ENCODE measurements at places on chromosomes 2 and 18. TPM values are rescaled to one million over a fixed set of nuclear protein-coding genes. Genes with fewer than 3 reads are reported as not detected.

GRCh38 chr2:205679410-205680009 lies 2.8 kb upstream of the NRP2 start:
- H3K27me3 ChIP-seq: peaks cover 29% of the 10 kb centered on the region
- no peak overlapping the region for H3K27ac ChIP-seq
- no peak for DNase-seq
- H3K4me3 ChIP-seq: no peak overlapping the region
- H3K4me1 ChIP-seq: peaks cover 43% of the 10 kb centered on the region
- H3K36me3 ChIP-seq: peaks cover 7% of the 10 kb centered on the region

DNA sequence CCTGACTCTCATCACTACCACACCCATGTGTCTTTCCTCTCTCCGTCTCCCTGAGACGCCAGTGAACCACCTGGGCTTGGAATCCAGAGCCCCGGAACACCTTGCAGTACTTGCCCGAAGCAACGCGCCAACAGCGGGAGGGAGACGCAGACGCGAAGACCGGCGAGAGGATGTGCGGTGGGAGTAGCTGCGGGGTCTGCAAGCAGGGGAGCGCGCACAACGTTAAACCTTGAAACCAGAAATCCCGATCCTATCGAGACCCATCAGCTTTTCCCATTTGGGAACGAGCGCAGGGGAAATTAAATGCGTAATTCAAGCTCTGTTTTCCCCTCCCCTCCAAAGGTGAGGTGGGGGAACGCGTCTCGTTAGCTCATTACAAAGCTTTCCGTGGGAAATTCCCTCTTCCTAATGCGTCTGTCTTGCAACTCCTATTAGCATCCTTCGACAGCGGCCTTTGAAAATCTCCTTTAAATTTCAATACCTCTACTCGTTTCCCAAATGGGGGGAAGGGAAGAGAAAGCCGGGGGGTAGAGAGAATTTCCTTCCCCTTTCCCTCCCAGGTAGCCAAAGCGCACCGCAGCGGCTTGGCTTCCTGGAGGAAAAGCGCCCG lies 421 bp upstream of the CNTNAP5 start:
- peaks cover 16% of the 10 kb centered on the region for H3K27me3 ChIP-seq
- no peaks in the 10 kb centered on the region for H3K36me3 ChIP-seq
- H3K27ac ChIP-seq: no peak overlapping the region
- DNase-seq: no peak
- H3K4me1 ChIP-seq: no peaks in the 10 kb centered on the region
- no peak overlapping the region for H3K4me3 ChIP-seq

GRCh38 chr2:62660582-62661262 lies 44.8 kb upstream of the EHBP1 start:
- no peaks in the 10 kb centered on the region for H3K4me1 ChIP-seq
- H3K27me3 ChIP-seq: peaks cover 7% of the 10 kb centered on the region
- no peak for DNase-seq
- no peak overlapping the region for H3K4me3 ChIP-seq
- no peak overlapping the region for H3K27ac ChIP-seq

GRCh38 chr2:210198326-210198725 lies 26.9 kb downstream of the ACADL start:
- H3K4me1 ChIP-seq: peaks cover 3% of the 10 kb centered on the region
- H3K27me3 ChIP-seq: peaks cover 9% of the 10 kb centered on the region
- no peak overlapping the region for H3K4me3 ChIP-seq
- no peaks in the 10 kb centered on the region for H3K36me3 ChIP-seq
- DNase-seq: no peak

Gene SPP2
- total RNA-seq: not detected

DNA sequence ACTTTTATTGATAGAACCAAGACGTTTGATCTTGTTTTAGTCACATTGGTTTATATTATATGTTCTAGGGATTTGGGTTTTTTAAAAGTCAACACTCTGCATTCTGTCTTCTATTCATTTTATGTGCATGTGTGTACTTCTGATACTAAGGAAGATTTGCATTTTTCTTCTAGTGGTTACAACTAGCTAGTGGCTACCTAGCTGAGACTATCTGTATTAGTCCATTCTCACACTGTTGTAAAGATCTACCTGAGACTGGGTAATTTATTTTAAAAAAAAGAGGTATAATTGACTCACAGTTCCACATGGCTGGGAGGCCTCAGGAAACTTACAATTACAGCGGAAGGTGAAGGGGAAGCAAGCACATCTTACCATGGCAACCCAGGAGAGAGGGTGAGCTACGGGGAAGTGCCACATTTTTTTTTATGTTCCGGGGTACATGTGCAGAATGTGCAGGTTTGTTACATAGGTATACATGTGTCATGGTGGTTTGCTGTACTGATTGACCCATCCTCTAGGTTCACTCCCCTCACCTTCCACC lies 69.9 kb downstream of the SP100 start:
- peaks cover 84% of the 10 kb centered on the region for H3K36me3 ChIP-seq
- peaks cover 11% of the 10 kb centered on the region for H3K4me1 ChIP-seq
- H3K27me3 ChIP-seq: no peaks in the 10 kb centered on the region
- DNase-seq: no peak
- H3K27ac ChIP-seq: no peak overlapping the region

All from activated CD4-positive, alpha-beta T cell treated with anti-CD3 and anti-CD28 coated beads, Interleukin-2, amount 10 ng/mL, durations not matched to agents 24 days and 14 days (primary cell).